Smooth muscle cell of the brain vasculature (primary cell): ENCODE measurements at places on chromosomes 6 and 20.
A peak's percentile ranks its signal among the peaks of the same experiment; 100 is the strongest.

DNA sequence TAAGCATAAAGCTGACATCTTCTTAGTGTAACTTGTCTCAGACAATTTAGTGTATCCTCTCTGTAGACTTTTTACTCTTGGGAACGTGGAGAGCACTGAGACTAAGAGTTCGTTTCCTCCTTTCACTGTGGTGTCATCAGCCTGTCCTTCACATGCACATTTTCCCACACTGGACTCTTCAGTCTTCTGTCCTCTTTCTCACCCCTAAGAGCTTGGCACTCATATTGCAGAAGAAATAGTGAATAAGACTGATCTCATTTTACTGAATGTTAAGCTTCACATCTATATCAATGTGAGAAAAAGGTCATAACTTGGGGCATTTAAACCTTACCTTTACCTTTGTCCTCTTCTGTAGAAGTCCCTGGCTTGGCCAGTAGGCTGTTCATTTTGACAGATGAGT is 25.6 kb downstream of the FUCA2 start:
- DNase-seq = no peak

DNA sequence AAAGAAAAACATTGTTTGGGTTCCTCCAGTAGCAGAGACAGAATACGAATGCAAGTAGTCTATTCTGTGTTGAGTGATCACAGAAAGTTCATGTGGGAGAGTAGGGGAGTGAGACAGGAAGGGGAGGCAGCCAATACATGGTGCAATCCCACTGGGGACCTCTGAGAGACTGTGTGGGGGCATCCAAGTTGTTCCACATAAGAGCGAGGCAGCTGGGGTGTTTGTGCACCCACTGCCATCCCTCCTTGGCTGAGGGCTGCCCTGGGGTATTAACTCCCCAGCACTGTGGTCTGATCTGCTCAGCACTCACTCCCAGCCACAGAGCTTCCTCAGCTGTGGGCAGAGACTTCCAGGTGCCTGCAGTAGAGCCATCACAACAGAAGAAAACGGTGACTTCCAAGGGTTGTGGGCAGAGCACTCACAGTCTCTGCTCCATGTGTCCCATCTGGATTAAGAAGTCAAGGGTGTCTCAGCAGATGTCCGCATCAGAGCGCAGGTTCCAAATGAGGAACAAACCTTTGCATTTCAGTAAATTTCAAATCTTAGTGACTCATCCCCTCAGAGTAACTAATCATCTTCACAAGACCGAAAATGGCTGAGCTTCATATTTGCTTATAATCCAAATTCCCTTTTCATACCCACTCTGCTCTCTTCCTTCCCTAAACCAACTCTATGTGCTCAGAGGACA is 101.9 kb upstream of the NAA20 start:
- DNase-seq = peak; percentile 26

DNA sequence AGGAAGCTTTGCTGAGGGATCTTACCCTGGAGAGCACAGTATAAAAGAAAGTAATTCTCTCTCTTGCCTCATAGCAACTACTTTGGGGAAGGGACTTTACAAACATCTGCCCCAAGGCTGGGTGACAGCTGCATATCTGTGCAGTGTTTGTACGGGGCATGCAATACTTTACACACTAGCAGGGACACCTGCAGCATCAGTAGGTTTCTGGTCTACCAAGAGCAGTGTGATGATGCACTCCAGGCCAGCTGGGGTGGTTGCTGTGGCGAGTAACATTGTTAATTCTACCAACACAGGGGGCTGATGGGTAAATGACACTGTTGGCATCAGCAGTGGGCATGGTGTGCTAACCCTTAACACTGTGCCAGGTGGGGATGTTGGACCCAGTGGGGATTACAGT is 48.0 kb downstream of the ADTRP start:
- DNase-seq = no peak

DNA sequence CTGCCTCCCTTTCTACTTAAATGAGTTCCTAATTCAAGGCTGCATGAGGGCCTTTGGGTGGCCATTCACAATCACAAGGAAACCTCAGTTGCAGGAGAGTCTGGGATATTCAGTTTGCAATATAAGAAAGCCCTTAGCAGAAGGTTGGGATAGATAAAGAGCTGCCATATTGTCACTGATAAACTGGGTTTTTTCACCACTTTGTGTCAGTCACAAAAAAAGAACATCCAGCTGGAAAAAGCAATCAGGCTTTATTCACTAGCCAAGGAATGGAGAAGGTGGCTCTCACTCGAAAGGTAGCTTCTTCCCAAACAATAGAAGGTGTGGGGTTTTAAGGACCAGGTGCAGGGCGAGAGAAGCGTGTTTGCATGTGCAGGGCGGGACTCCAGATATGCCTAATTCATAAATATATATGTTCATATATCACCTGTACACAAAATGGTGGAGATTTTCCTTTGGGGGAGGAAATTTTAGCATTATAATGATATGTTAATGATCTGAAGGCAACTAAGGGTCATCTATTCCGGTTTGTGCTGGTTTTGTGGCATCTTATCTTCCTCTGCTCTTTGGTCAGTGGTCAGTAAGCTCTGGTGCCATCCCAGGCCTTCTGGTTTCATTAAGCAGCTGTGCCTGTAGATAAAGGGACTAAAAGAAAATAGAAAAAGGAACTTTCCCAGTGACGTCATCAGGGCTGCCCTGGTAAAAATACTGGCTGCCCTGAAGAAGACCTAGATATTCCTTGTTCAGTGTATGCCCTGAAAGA is 97.1 kb upstream of the IYD start:
- DNase-seq = no peak

DNA sequence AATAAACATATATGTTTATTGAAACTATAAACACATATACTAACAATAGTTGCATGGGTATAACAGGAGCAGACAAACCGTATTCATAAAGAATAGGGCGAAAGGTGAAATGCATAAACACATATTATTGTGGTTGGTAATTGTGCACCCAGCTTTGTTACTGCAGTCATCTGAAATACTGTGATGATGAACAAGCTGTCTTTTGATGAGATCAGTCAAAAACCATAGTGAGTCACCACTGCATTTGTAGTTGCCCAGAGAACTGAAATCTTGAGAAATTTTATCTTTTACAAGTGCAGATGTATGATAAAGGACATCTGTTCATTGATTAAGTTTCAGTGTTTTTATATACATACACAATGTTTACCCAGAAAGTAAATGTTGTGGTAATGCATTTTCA is 133.7 kb downstream of the MYO6 start:
- peak; percentile 2 for DNase-seq

GRCh38 chr6:155383913-155384312 is 69.6 kb upstream of the TFB1M start:
- no peak for DNase-seq

GRCh38 chr6:157224951-157225574 is 98.3 kb downstream of the TMEM242 start:
- no peak for DNase-seq

DNA sequence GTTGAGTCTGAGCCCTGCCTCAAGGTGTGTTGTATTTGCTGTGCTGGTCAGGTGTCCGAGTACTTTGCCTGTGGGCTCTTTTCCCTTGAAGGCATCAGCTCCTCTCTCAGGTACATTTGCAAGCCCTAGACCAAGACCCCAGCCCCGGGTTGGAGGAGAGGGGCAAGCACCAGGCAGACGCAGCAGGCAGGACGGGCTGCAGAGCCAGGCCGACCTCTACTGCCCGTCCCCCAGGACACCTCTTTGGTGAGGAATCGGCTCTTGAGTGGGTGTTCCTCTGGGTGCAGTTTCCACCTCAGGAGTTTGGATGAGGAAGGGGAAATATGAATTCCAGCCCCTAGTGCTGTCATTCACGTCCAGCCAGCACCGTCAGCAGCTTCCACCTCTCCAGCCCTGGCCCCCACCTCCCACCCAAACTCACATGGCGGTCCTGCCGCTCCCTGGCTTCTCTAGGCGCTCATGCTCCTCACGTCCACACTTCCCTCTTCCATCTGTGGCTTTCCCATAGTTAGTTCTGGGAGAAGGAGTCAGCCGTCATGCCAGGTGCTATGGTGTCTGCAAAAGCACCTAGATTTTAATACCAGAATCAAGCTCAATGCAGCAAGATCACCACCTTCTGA is 183.9 kb downstream of the DLL1 start:
- no peak for DNase-seq

GRCh38 chr6:114783083-114783482 is 440.3 kb upstream of the HS3ST5 start:
- no peak for DNase-seq

- no peak for DNase-seq
Observed at GRCh38 chr6:105894556-105894955, 191.6 kb upstream of the PRDM1 start.

- no peak for DNase-seq
Observed at GRCh38 chr6:22300273-22300998, 3.6 kb upstream of the PRL start.

GRCh38 chr6:128413291-128413690 is 107.1 kb downstream of the PTPRK start:
- DNase-seq = no peak

DNA sequence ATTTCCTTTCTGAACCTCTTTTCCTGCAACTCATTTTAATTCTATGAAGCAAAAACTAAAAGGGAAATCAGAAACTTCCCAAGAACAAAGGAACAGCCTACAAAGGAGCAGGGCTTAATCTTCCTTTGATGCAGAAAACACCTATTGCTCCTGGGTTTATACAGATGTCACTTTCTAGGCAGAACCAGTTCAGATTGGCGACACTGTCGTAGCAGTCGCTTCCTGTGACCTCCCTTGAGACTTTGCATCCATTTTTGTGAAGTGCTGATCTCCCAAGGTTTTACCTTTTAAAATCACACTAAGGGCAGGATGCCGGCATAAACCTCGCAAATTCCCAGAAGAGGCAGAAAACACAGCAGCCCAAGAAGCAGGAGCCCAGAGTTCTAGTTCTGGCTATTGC is 40.1 kb downstream of the JAG1 start:
- DNase-seq = no peak

DNA sequence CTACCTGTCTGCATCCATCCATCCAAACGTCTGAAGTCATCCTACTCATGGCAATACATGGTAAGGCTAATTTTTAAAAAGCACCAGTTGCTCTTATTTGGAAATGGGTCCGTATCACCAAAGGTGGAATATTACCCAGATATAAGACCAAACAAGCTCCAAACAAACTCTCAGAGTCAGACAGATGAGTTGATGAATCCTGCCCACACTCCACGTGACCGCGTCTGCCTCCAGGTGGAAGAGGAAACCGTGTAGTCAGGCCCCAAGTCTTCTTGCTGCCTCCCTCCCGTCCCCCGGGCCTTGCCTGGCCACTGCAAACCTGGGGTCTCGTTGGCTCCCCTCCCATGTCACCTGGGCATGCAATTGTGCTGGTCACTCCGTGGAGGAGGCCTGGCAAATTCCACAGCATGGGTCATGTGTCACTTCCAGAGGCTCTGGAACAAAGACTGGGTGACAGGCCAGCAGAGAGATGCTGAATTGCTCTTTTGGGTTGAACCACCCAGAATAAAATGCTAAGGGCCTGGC is 31.8 kb downstream of the CTCFL start:
- DNase-seq = no peak

GRCh38 chr20:64101731-64102621 is 5.4 kb downstream of the NPBWR2 start:
- DNase-seq = no peak

DNA sequence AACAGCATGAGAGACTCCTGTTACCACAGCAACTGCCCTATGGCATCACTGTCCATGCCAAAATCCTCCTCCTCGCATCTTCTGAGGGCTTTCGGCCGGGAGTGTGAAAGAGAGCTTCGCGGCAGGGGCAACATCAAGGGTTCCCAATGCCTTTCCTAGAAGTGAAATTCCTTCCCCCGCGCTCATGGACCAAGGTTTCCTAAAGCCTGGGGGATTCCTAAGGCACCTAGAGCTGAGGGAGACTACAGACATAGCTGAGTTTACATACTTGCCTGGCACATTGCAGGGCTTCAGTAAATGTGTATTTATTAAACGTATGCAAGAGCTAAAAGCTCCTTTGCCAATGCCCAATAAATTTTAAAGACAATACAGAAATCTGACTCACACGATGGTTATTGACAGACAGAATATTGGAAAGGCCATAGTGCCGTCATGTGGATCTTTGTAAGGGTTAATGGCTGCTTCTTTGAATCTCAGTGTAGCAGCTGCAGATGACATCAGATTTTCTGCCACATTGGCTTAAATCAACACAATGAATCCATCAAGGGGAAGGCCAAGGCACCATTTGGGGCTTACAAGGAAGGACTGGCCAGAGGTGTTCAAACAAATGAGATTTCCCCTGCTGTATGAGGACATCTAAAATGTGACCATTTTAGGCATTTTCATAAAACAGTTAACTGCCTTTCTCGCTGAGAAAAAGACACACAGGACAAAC is 281.2 kb upstream of the JARID2 start:
- no peak for DNase-seq

DNA sequence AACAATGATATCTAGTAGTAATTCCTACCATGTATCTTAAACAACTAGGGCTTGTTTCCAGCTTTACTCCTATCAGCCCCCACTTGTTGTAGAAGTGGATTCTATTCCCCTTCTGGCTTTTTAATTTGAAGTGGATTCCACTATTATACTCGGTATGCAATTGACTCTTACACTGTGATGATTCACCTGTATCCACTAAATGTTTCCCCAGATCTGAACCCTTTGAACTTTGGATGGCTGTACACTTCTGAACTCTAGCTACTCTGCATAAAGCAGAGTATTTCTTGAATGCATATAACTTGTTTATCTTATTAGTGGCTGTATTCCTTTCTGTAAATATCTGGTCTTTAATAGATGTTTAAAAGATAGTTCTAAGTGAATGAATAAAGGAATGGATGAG is 538.4 kb upstream of the NRSN1 start:
- no peak for DNase-seq

DNA sequence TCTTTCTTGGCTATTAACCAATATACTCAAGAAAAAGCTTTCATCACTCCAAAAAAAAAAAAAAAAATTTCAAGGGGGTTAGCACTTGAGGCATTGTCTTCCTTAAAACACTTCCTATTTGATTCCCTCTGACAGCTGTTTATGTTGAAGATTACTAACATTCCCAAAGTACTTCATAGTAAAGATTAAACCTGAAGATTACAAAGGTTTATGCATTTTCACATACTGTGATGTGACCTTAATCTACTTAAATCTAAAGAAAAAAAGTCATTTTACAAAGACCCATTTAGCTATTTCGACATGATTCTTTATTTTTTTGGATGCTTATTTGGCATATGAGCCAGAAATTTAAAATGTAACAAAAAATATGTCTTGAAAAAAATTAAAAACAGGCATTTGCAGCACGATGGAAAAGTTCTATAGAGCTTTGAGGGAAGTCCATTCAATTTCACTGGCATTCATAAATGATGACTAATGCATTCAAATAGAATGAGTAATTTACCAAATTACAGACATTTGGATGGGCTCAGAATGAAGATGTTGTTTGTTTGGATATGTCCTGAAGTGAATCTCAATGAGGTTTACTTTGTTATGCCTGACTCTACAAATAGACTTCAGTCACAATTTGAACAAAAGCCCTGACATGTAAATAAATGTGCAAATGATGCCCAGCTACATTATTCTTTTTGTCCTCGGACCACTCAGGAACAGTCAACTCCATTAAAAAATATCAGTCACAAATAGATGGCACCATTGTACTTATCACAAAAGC is 674.6 kb upstream of the MARCKS start:
- DNase-seq = peak; percentile 32

GRCh38 chr6:113894712-113895674 is 37.8 kb downstream of the MARCKS start:
- DNase-seq = no peak
